ENCODE measurements at places on chromosomes 7 and 10. TPM values are rescaled to one million over a fixed set of nuclear protein-coding genes. Genes with fewer than 3 reads are reported as not detected.

GRCh38 chr7:157028199-157028903, 17.9 kb upstream of the MNX1 start:
- H3K36me3 ChIP-seq: no peaks in the 10 kb centered on the region
- no peaks in the 10 kb centered on the region for H3K4me1 ChIP-seq
- no peak overlapping the region for H3K4me3 ChIP-seq
- no peak overlapping the region for H3K27ac ChIP-seq

DNA sequence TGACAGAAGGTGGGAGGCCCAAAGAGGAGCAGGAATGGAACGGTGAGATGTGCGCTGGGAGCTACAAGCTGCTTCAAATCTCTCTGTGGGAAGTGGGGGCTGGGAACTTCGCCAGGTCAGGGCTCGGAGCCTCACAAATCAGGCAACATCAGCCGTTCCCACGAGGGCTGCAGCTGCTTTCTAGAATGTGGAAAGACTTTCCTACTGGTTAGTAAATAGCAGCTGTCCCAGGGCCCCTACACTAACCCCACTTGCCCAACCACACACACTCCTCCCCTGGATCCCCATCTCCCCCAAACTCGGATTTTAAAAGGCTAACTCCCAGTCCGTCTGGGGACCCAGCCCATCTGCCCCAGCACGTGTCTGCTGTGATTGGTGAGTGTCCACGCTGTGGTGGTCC, 40.6 kb upstream of the PITRM1 start:
- no peak for DNase-seq
- H3K4me3 ChIP-seq: no peak overlapping the region
- no peaks in the 10 kb centered on the region for H3K27me3 ChIP-seq
- H3K4me1 ChIP-seq: no peaks in the 10 kb centered on the region
- no peaks in the 10 kb centered on the region for H3K36me3 ChIP-seq

DNA sequence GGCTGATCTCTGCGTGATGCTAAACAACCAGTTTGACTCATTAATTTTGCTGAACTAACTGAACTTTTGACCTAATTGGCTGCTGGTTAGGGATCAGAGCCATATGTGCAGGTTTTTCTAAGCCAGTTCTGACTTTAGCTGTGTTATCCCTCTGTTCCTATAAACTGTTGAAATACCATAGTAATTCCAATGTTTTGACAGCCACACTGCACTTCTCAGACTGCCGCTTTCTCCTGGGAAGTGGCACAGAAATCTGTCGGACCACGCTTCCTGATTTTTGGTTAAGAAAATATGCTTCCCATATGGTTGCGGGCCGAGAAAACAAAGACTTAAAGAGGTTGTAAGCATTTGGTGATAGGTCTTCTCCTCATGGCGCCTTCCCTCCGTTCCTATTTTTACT, 42.3 kb downstream of the TBXAS1 start:
- H3K27ac ChIP-seq: no peak overlapping the region
- H3K4me1 ChIP-seq: peaks cover 21% of the 10 kb centered on the region

DNA sequence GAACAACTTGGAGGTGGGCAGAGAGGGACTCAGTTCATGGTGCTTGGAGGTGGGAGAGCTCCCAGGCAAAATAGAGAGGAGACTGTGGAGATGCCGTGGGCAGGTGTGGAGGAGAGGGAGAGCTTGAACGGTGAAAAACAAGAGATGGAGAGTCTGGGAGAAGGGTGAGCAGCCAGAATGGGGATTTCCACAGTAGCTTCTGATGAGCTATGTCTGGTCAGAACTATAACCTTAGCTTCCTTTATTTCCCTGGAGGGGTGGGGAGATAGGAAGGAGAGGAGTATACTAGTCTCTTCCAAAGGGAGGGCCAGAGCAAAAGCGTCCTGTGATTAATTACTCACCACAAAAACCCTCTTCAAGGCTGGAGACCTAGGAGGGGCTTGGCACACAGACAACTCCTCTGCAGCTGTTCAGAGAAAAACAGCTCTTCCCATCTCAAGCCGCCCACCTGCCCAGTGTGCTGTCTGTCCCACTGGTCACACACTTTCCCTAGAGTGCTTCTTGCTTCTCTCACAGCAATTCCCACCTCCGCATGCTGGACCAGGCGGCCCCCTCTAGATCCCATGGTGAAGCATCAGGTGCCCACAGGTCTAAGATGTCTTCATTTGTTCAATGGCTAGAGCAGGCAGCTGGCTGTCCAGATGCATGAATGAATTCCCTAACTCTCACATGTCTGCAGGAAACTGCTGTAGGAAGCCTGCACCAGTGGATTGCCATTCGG, 41.9 kb downstream of the TAS2R41 start:
- H3K27ac ChIP-seq: no peak overlapping the region
- no peak overlapping the region for H3K4me3 ChIP-seq
- peaks cover 9% of the 10 kb centered on the region for H3K4me1 ChIP-seq
- no peaks in the 10 kb centered on the region for H3K36me3 ChIP-seq
- no peaks in the 10 kb centered on the region for H3K27me3 ChIP-seq

DNA sequence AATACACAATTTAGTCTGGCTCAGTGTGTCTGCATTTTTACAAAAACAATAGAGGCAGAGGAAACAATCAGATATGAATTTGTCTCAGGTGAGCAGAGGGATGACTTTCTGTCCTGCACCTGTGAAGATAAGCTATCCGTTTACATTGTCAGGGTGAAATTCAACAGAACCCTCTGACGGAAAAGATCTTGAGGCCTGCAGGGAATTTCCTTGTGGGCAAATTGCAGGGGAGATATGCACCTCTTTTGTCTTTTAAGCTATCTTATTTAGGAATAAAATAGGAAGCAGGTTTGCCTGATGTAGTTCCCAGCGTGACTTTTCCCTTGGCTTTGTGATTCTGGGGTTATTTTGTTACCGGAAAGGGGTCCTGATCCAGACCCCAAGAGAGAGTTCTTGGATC, 325.1 kb downstream of the GALNT17 start:
- no peaks in the 10 kb centered on the region for H3K36me3 ChIP-seq
- H3K4me1 ChIP-seq: no peaks in the 10 kb centered on the region
- H3K27me3 ChIP-seq: no peaks in the 10 kb centered on the region
- no peak overlapping the region for H3K4me3 ChIP-seq

DNA sequence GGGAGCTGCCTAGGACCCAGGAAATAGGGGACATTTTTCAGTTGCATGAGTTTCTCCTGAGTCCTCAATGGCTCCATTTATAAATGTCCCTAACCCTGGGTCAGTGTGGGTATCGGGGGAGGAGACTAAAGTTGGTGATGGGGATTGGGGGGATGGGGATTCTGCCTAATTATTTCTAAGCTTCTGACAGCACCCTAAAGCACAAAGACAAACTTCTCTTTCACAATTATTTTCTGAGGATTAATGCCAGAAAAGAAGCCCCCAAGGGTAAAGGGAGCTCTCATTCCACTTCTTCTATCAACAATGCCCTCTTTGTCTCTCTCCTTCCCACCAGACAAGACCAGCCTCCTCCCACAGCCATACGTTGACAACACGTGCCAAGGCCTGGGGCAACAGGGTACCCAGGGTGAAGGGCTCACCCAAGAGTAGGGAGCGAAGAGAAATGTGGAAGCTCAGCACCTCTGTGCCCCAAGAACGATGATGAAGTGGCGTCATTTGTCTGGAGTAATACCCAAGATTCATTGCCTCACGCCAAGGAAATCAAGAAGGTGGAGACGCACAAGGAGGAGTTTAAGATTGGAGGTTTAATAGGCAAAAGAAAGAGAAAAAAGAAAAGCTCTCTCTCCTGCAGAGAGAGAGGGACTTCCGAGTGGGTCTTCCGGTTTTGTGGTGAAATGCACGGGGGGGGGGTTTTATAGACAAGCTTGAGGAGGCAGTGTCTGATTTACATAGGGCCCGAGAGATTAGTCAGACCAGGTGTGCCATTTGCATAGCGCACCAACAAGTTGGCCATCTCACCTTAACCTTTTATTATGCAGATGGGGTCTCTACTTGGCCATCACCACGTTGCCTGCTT, 14.4 kb upstream of the GJC3 start:
- no peaks in the 10 kb centered on the region for H3K36me3 ChIP-seq
- no peaks in the 10 kb centered on the region for H3K27me3 ChIP-seq
- H3K4me1 ChIP-seq: no peaks in the 10 kb centered on the region
- no peak overlapping the region for H3K4me3 ChIP-seq
- no peak for DNase-seq

DNA sequence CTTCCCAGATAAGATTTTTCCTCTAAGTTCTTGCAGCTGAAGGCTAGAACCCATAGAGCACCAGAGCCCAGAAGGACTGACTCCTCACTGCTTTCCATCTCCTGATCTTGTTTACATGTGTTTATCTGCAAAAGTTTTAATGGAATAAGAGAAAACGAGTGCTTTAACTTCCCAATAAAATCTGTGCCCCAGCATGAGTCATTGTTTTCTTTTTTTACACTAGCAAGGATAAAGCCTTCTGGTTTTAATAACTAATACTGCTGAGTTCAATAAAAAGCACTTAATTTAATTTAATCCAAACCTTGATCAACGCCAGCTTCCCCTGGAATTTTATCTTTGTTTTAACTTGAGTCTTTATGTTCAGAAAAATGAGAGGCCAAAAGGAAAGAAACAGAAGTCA, 227.6 kb downstream of the HPSE2 start:
- peak overlapping the region; percentile 38 for H3K27ac ChIP-seq
- no peaks in the 10 kb centered on the region for H3K27me3 ChIP-seq
- H3K4me1 ChIP-seq: peaks cover 15% of the 10 kb centered on the region
- DNase-seq: no peak
- H3K36me3 ChIP-seq: no peaks in the 10 kb centered on the region

DNA sequence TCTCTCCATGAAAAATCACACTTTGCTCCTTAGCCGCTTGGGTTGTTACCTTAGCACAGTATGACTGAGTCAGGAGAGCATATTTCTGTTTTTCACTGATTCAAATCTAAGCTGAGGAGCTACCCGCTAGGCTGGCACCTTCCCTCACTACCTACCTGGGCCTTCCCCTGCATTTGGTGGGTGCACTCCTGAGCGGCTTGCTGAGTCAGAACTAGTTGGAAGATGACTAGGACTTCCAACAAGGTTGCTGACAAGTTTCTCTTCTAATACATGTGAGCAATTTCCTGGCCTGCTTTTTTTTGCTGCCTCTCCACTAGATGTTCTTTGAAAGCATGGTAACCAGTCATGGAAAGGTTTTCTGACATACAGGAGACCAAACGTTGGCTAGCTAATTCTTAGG, 43.8 kb upstream of the SEC61G start:
- H3K27me3 ChIP-seq: no peaks in the 10 kb centered on the region
- no peak overlapping the region for H3K27ac ChIP-seq
- no peak overlapping the region for H3K4me3 ChIP-seq
- peaks cover 6% of the 10 kb centered on the region for H3K4me1 ChIP-seq
- no peak for DNase-seq

GRCh38 chr10:88896994-88897853, 17.2 kb downstream of the STAMBPL1 start:
- no peaks in the 10 kb centered on the region for H3K36me3 ChIP-seq
- peak overlapping the region; percentile 7 for H3K27ac ChIP-seq
- H3K27me3 ChIP-seq: no peaks in the 10 kb centered on the region

GRCh38 chr10:107451047-107451446, 286.5 kb upstream of the SORCS1 start:
- H3K36me3 ChIP-seq: no peaks in the 10 kb centered on the region
- H3K4me3 ChIP-seq: no peak overlapping the region
- H3K4me1 ChIP-seq: no peaks in the 10 kb centered on the region
- H3K27ac ChIP-seq: no peak overlapping the region
- DNase-seq: no peak
- H3K27me3 ChIP-seq: no peaks in the 10 kb centered on the region

DNA sequence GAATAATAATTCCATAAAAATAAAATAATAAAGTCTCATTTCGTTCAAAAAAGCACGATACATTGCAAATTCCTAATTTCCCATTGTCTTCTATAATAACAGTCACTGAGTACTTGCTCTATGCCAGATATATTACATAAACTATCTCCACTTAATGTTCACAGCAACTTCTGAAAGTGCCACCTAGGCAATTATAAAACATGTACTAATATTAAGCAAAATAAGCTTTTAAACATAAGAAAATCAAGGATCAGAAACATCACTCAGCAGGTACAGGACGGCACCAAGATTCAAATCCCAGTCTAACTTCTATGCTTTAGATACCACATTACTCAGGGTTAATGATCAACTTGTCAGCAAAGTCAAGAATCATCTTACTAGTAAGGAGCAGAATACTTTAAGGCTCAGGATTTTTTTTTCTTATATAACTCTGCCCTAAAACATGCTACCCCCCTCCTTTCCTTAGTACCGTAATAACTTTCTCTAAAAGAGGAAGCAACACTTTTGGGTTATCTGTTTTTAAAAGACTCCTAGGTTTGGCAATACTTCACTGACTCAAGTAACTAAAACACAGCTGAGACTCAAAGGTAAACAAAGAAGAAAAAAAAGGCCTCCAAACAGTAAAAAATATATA, 51.3 kb downstream of the USP6NL start:
- DNase-seq: no peak
- no peaks in the 10 kb centered on the region for H3K27me3 ChIP-seq
- H3K36me3 ChIP-seq: no peaks in the 10 kb centered on the region

DNA sequence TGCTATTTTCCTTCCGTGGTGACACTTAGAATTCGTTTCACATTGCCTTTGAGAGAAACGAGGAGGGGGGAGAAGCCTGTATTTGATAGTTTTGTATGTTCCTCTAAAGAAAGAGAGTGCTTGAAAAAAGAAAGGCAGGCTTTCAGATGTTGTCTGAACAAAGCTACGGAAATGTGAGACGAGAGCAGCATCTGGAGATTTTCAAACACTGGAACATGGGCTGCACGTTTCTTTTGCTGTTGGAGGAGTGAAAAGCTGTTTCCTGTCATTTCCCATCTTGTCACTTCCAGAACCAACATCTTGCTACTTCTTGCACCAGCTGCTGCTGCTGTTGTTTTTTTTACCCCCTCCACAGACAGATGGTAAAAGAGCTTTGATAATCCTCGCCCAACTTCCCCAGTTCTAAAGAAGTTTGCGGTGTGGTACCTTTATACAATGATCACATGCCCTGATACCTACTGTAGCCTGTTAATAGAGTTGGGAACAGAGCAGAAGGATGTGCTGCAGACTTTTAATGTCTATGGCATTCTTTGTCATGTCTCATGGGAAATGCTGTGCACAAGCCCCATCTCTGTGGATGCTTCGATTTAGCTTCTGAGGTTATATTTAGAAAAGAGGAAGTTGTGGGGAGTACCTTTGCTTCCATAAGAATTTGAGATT, 408.1 kb downstream of the AUTS2 start:
- H3K27ac ChIP-seq: no peak overlapping the region
- DNase-seq: no peak
- no peaks in the 10 kb centered on the region for H3K27me3 ChIP-seq
- H3K4me3 ChIP-seq: no peak overlapping the region

PODXL gene
- 26.0 TPM for total RNA-seq

ST7 gene
- total RNA-seq: 15.2 TPM

VAX1 gene
- total RNA-seq: not detected

SP8 gene
- 2.9 TPM for total RNA-seq

IL2RA gene
- total RNA-seq: not detected

LRRC18 gene
- total RNA-seq: not detected

LOXL4 gene
- 5.2 TPM for total RNA-seq
